ENCODE measurements at places on chromosomes 7 and 10.

DNA sequence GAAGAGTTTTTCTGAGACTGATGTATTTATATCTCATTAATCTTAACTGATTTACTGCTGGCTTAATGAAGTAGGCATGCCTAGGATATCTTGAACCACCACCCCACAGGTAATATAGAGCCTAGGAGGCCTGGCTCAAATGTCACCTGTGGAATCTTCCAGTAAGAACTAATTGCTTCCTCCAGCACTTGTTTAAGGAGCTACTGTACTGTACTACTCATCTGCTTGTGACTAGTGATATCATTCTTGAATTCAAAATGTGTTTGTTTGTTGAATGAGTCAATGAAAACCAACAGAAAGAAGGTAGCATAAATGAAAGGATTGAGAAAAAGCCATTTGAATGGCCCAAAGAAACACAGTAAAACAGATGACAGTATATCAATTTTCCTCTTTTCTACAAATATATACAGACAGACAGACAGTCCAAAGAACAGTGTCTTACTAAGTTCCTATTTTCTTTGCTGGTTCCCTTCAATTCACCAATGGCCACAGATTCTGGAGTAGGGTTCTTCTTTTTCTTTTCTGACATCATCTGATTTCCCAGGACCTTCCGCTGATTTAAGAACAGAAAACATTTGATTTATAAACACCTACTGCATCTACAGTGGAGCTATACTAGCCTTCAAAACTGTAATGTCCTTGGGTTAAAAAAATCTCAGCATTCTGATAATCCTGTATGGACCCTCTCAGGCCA lies 43.7 kb upstream of the SLIT1 start:
- DNase-seq: no peak

- no peak for DNase-seq
These were observed 51.3 kb downstream of the ADK start for GRCh38 chr10:74202356-74202755.

- DNase-seq: no peak
These were observed 1079.0 kb downstream of the KCNMA1 start for GRCh38 chr10:76558586-76558985.

DNA sequence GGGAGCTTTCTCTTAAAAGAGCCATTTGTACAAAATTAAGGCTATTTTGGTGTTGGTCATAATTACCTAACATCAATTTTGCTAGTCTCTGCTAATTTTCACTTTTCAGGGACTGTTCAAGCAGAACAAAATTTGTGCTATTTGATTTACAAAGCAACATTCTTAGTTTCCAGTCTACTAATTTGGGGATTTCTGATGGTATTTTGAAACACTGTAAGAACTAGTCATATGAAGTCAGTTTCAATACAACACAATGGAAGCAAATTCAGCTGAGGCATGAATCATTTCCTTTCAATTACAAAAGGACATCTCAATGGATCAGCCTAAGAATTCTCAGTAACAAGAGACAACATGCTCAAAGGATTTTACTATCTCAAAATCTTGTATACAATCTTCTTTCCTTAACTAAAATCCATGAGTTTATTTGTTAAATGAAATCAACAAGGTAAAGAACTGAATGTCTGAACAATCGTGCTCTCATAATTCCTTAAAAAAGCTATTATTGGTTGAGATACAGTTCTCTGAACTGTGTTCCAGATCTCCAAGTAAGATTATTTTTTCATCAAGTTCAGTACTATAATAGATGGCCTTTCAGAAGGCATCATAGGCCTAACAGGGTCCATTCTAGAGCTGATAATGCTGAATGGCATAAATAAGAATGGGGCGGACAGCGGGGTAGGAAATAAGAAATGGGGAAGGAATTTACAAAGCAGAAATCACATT lies 144.6 kb downstream of the NRCAM start:
- no peak for DNase-seq

- DNase-seq: no peak
These were observed 462 bp upstream of the CISD1 start for GRCh38 chr10:58268454-58268945.

DNA sequence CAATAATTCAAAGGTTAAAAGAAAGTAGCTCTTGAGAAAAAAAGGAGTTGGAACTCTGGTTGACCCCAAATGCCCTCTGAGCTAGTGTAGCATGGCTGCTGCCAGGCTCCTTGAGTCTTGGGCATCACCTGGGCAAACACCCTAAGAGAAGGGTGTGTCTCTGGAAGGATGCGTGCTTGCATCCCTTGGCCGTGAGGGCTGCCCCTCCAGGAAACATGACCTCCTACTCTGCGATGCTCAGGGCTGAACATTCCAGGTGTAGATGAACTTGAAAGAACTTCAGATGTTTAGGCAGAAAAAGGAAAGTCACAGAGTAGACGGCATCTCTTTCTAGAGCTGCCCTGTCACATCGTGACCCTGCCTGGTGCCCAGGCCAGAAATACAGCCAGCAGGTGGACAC lies 189.4 kb upstream of the TCERG1L start:
- no peak for DNase-seq

- no peak for DNase-seq
These were observed 132.7 kb downstream of the CNTNAP2 start for GRCh38 chr7:146249272-146249671.

- DNase-seq: no peak
These were observed 209.7 kb upstream of the TMEM196 start for GRCh38 chr7:19982841-19983835.

DNA sequence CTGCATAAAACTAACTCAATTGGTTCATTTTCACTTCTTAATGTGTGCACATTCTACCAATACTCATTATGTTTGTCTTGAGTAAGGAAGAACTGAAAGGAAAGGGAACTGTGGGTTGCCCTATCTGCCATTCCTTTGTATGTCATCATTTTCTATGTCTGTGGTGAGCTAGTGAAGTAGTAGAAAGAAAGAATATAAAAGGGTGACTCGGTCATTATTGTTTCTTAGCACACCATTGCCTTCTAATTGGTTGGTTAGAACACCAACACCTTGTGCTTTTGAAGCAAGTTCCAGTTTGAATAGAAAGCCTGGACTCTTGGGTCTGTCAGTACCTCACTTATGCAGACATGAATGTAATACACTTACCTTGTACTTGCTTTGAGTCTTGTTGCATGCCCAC lies 64.3 kb upstream of the MDFIC start:
- DNase-seq: no peak

GRCh38 chr10:82609845-82610244 lies 734.9 kb downstream of the NRG3 start:
- no peak for DNase-seq
